ENCODE measurements at places on chromosomes 1 and 21.
A peak's percentile ranks its signal among the peaks of the same experiment; 100 is the strongest.

GRCh38 chr21:36647279-36648093, 51.4 kb upstream of the SIM2 start:
- peak; percentile 22 for DNase-seq

GRCh38 chr1:6287431-6287886, 26.6 kb upstream of the GPR153 start:
- no peak for DNase-seq

DNA sequence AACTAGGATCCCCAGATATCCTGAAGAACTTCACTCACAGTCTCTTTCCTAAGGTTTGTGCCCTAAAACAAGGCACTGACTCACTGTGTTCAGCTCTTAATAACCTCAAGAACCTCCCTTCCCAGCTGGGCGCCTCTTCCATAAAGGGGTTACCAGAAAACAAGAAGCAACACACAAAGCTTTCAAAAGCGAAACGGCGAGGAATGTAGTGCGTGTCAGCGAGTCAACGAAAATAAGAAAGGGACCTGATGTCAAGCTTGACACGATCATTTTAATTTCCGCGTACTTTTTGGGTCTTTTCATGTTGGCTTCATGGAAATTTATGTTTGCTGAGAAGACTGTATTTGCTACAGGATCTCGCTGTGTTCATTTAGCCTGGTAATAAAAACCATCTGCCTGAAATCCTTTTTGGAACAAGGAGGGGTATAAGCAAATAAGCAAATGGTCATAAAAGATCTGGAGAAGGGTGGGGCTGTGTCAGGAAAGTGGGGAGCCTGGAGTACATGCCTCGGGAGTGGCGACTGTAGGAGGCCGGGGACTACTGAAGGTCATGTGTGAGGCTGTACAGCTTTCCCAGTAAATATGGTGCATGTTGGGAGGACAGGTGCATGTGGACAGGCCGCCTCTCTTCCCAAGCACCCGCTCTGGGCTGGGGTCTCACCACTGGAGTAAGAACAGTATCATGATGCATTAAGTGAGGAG, 11.4 kb upstream of the CLDN14 start:
- no peak for DNase-seq

- no peak for DNase-seq
Measured at GRCh38 chr1:96259399-96259798, 462.2 kb upstream of the PTBP2 start.

GRCh38 chr21:34180407-34180806, 107.0 kb downstream of the MRPS6 start:
- no peak for DNase-seq

DNA sequence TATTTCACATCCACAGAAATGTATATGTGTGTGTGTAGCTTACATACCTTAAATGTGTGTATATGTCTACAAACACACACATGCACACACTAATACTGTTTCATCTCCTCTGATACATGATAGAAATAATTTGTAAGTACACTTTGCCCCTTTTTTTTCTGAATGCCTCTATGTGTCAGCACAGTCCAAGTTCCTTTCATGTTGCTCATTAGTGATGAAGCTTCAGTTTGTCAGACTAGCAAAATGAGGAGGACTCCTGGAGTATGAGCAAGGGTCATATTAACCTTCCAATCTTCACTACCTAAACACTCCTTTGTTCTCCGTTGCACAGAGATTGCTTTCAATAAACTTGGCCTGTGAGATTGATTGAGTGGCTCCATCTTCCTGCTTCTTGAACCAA, 935.4 kb downstream of the MRPL39 start:
- DNase-seq: no peak

GRCh38 chr1:12356004-12356890, 126.4 kb downstream of the VPS13D start:
- DNase-seq: no peak

- no peak for DNase-seq
Measured at GRCh38 chr1:155392898-155393411, 72.3 kb downstream of the RUSC1 start.

- no peak for DNase-seq
Measured at GRCh38 chr1:233304489-233305102, 9.1 kb upstream of the PCNX2 start.

- DNase-seq: no peak
Measured at GRCh38 chr1:201221201-201221846, 30.7 kb downstream of the IGFN1 start.

- peak; percentile 40 for DNase-seq
Measured at GRCh38 chr1:94025383-94026340, 95.3 kb downstream of the ABCA4 start.

- peak; percentile 48 for DNase-seq
Measured at GRCh38 chr1:12230549-12231275, 882 bp downstream of the VPS13D start.

GRCh38 chr1:180165509-180166435, 11.1 kb downstream of the QSOX1 start:
- no peak for DNase-seq

GRCh38 chr21:31374395-31374794, 30.3 kb upstream of the TIAM1 start:
- no peak for DNase-seq

GRCh38 chr1:49102752-49103151, 326.1 kb upstream of the BEND5 start:
- DNase-seq: no peak

- DNase-seq: no peak
Measured at GRCh38 chr1:66532214-66532613, 1.7 kb upstream of the SGIP1 start.

DNA sequence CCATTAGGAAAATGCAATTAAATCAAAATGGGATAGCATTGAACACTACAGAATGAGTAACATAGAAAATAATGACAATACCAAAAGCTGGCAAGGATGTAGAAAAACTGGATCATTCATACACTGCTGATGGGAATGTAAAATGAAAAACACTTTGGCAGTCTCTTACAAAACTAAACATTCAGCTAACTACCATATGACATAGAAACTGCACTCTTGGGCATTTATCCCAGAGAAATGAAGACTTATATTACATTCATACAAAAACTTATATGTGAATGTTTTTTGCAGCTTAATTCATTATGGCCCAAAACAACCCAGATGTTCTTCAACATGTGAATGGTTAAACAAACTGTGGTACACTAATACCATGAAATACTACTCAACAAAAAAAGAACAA, 66.4 kb downstream of the ANKRD13C start:
- no peak for DNase-seq

GRCh38 chr1:35191429-35192055, 1.4 kb downstream of the SFPQ start:
- DNase-seq: no peak

- no peak for DNase-seq
Measured at GRCh38 chr1:19079541-19080472, 123.3 kb upstream of the IFFO2 start.

DNA sequence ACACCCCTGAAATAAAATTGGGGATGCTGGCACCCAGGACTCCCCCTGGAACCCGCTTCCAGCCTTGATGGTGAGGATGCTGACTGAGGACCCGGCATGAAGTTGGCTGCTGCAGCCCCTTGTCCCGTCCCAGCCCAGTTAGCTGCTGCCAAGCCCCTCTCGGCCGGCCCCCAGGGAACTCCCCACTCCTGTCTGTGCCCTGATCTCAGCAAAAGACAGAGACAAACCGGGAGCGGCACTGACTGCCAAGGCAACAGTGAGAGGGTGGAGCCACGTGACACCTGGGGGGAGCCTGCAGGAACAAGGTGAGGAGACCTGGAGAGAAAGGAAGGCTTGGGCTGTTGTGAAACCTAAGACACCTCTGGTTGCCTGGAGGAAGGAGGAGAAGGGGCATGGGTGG, 24.7 kb downstream of the CASZ1 start:
- DNase-seq: no peak

GRCh38 chr1:151405187-151405951, 6.0 kb downstream of the PSMB4 start:
- DNase-seq: no peak

GRCh38 chr21:38753557-38753971, 52.2 kb upstream of the ETS2 start:
- DNase-seq: no peak

DNA sequence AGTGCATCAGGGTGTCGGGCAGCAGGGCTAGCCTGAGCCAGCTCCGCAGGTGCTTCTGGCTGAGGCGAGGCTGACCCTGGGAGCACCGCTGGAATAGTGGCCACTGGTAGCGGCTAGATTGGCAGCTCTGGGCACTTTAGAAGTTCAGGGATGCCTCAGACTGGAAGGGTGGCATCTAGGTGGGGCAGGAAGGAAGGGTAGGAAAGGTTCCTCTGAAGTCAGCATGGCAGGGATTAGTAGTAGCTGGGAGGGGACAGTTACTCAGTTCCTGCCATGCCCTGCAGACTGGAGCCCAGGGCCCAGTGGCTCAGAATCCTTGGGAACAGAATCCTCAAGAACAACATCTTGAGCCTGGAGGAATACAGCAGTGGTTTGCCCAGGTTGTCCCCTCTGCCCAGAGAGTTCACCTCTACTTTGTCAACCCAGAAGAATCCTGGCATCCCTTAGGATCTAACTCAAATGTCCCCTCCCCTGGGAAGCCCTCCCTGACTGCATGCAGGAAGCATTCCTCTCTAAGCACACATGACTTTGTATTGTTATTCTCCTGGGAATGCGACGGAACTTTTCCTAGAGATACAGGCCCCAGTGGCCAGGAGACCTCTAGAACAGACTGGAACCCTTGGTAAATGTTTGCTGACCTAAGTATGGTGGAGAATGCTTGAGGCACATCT, 39.5 kb upstream of the BCAR3 start:
- no peak for DNase-seq

DNA sequence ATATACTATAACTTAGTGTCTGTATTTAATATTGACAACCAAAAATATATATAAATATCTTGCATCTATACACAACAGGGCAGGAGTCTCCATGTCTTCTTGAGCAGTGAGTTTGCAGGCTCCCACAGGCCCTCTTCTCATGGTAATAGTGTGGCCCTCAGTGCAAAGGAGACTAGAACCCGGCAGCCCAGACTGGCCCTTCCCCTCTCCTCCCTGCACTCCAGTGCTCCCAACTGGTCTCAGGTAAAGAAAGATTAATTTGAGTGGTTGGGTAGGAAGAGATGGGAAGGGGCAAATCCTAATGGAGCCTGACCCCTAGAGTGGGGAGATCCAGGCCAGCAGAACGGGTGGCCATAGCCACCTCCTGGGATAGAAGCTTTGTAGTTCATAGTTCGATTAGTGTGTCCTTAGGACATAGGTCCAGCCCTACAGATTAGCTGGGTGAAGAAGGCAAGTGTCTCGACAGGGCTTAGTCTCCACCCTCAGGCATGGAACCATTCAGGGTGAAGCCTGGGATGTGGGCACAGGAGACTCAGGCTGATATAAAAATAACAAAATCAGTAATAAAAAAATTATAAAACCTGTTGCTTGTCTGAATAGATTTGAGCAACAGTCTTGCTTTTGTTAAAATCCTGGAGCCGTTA, 32.3 kb downstream of the SLC2A1 start:
- no peak for DNase-seq

DNA sequence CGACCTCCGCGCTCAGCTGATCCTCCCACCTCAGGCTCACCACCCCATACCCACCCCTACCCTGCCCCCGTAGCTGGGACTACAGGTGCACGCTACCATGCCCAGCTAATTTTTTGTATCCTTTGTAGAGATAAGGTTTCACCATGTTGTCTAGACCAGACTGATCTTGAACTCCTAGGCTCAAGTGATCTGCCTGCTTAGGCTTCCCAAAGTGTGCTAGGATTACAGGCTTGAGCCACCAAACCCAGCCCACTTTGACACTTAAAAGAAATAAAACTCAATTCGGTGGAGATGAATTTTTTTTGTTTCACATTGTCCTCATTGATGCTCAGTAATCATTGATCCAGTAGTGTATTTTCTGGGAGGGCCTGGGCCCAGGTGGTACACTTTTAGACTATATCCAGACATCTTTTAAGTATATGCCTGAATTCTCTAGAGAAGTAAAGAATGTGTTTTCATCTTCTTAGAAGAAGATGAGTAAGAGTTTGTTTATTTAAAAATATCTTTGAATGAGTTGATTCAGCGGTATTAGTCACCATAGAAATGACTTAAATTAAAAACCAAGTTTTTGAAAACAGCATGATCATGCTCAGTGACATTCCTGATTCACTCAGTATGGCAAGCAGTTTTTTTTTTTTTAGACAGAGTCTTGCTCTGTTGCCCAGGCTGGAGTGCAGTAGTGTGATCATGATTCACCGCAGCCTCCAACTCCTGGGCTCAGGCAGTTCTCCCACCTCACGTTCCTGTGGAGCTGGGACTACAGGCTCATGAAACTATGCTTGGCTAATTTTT, 57.8 kb downstream of the EPB41 start:
- no peak for DNase-seq

GRCh38 chr1:61941794-61942193, 199.5 kb downstream of the PATJ start:
- no peak for DNase-seq

GRCh38 chr1:232725305-232726047, 79.7 kb upstream of the MAP10 start:
- no peak for DNase-seq

DNA sequence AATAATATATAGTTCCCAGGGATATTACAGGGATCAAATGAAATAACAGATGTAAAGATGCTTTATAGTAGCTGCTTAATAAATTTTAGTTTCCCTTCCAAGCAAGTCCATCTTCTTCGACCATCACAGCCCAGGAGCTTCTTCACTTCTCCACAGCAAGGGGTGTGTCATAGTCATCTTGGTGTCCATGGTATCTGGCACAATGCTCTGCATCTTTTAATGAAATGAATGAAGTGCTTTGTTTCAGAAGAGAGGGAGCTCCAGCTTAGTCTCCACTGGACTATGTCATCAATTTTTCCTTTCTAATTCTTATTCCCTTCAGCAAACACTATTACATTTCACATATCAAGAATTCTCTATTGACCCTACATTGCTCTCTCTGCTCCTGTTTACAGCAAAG, 4.9 kb upstream of the MACF1 start:
- no peak for DNase-seq

DNA sequence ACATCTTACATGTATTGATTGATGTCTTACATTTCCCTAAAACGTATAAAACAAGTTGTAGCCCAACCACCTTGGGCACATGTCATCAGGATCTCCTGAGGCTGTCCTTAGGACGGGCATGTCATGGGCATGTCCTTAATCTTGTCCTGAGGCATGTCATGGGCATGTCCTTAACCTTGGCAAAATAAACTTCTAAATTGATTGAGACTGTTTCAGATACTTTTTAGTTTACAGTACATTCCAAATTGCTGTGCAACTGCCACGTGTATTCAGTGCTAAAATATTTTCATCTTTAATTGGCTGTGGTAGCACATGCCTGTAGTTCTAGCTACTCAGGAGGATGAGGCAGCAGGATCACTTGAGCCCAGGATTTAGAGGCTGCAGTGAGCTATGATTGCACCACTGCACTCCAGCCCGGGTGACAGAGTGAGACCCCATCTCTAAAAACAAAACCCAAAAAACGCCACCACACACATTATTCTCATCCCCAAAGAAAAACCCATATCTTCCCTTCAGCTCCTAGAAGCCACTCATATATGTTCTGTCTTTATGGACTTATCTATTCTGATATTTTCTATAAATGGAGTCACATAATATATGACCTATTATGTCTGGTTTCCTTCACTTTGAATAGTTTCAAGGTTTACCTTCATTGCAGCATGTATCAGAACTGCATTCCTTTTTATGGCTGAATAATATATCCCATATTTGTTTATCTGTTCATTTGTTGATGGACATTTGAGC, 96.0 kb upstream of the BTG3 start:
- DNase-seq: no peak
